NCI-H1048 (cell line): ENCODE measurements at places on chromosomes 4 and X.

- no peak for DNase-seq
These were observed 79.7 kb upstream of the GNPDA2 start for GRCh38 chr4:44806071-44806470.

DNA sequence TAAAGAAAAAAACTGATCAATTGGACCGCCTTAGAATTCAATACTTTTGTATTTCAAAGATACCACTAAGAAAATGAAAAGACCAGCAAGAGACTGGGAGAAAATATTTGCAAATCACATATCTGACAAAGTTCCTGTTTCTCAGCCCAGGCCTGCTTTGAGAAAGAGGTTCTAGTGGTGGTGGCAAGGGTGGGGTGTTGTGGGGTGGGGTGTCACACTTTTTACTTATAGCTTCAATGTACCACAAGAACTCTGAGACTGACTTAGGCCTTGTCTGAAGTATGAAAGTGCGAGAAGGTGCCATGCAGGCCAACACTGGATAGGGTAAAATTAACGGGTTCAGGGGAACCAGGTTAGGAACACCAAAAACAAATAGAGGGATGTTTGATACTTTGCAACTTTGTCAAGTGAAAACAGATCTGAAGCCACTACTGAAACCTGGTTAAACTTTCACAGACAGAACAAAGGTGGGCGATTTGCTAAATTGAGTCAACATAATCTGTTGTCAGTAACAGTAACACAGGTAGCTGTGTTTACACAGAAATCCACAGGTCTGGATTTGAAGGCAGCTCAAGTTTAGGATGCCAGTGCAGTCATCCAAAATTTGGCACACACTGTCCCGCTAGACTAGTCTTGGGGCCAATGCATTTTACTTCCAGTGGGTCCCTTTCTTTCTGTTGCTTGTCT lies 88.8 kb downstream of the DGKK start:
- no peak for DNase-seq

- no peak for DNase-seq
These were observed 31.3 kb downstream of the EMCN start for GRCh38 chr4:100486496-100486895.

- no peak for DNase-seq
These were observed 674 bp downstream of the SEC24B start for GRCh38 chr4:109434007-109434971.

GRCh38 chr4:176320976-176321361 lies 1.2 kb downstream of the SPCS3 start:
- DNase-seq = no peak

DNA sequence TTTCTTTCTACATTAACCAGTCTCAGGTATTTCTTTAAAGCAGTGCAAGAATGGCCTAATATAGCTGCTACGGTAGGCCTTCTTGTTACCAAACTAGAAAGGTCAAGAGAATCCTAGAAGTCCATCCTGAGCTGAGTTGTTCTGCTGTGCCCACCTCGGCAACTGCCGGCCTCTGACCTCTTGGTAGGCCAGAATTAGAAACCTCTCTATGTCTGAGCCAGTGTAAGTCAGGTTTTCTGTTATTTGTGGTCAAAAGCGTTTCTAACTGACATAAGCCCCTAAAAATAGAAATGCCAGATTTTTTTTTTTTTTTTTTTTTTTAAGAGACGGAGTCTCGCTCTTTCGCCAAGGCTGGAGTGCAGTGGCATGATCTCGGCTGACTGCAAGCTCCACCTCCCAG lies 43.1 kb downstream of the SOWAHB start:
- no peak for DNase-seq

- no peak for DNase-seq
These were observed 38.7 kb downstream of the RAI2 start for GRCh38 chrX:17822351-17822750.

DNA sequence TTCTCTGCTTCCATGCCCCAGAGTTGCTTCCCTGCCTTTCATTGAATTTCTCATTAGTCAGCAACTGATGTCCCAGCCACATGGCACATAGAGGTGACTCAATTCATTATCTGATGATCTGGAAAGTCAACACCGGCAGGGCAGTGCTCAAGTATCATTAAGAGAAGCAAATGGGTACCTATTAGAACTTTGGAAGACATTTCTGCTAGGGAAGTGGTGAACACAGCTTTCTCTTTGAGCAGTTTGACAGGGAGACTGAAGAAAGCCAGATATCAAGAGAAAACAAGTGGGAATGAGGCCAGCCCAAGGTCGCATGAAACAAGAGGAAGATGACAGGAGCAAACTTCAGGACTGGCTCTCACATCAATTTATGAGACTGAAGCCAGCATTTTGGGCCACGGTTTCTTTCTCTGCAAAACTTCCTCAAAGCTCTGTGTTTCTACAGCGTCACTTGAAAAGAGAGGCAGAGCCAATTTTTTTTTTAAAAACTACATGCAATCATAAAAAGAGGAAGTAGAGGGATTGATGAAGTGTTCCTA lies 108.3 kb upstream of the RPS6KA3 start:
- DNase-seq = no peak

DNA sequence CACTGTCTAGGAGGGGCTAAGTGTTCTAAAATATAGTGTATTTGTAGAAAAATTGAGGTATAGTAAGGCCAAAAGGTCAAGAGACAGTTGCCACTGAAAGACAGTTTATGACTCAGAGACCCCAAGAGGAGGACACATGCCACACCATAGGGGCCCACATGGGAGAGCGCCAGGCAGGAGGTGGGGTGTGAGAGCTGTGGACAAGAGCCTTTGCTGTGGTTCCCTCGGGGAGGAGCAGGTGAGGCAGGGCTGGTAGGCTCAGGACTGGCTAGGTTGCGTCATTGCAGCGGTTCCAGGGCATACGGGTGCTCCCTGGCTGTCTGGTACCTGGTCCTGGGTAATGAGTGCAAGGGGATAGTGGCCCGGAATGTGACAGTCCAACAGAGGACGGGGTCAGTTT lies 37.6 kb downstream of the CCNQ start:
- no peak for DNase-seq

DNA sequence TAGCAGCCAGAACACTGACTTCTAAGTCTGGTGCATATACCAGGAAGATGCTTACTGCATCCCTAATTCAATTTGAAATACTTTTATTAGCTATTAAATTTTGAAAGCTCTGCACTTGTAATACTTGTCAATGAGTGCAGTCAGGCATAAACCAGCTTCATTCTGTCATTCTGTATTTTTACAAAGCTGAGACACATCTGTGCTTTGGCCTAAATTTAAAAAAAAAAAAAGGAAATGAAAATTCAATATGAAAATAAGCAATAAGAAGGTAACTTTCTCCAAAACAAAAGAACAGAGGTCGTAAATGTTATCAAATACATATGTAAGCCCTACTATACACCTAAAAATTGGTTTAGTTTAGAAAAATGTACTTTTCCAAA lies 7.0 kb downstream of the SMIM14 start:
- DNase-seq = no peak
